ENCODE measurements at places on chromosomes 13 and 19.

DNA sequence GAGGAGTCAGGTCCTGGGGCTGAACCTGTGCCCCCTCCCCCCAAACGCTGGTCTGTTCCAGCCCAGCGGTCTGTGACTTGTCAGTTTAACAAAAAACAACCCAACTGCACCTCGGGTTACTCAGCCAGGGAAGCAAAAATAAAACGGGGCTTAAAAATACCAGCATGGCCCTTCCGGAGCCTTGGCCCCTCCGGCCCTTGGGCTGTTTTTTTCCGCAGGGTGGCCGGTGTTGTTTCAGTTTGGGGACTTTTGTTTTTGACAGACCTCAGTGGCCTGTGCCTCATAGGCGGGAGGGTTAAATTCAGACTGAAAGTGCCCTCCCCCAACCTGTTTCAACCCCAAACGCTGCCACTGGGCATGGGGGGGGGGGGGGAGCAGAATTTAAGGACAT lies 4.0 kb downstream of the TCF3 start:
- DNase-seq = no peak

- DNase-seq = no peak
These were observed 5.5 kb upstream of the FSTL3 start for GRCh38 chr19:670609-671075.

- no peak for DNase-seq
These were observed 149.1 kb downstream of the NUFIP1 start for GRCh38 chr13:44840131-44840530.

DNA sequence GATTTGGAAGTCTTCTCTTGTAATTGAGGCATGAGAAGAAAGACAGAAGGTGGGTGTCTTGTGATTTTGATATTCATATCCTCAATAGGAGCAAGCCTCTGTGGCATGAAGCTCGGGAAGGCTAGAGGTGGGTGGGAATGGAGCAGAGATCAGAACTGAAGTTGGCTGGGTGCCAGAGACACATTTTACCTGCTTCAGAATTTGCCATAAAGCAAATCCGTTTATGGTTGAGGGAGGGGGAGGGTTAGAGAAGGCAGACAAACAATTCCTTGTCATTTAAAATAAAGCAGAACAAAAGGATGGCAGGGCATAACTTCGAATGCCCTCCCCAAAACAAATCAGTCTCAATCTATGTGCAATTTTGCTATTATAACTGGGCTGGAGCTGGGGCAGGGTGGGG lies 305.9 kb downstream of the KLF5 start:
- no peak for DNase-seq

- no peak for DNase-seq
These were observed 205.5 kb downstream of the USP12 start for GRCh38 chr13:26965952-26966700.

DNA sequence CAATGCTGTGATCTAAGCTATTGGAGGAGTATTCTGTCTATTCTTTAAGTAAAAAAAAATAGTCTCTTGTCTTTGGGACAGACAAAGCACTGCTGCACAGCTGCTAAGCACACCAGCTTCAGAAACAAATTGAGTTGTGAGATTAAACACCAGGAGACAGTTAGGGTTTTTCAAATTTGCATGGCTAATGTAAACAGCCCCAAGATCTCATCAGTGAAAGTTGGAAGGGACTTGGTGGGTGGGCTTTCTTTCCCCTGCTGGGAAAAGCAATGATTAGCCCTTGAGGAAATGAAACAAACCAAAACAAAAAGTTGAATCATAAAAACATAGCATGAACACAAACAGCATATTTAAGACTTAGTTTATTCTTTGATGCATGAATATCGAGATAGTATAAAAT lies 143.6 kb upstream of the SLITRK1 start:
- no peak for DNase-seq

DNA sequence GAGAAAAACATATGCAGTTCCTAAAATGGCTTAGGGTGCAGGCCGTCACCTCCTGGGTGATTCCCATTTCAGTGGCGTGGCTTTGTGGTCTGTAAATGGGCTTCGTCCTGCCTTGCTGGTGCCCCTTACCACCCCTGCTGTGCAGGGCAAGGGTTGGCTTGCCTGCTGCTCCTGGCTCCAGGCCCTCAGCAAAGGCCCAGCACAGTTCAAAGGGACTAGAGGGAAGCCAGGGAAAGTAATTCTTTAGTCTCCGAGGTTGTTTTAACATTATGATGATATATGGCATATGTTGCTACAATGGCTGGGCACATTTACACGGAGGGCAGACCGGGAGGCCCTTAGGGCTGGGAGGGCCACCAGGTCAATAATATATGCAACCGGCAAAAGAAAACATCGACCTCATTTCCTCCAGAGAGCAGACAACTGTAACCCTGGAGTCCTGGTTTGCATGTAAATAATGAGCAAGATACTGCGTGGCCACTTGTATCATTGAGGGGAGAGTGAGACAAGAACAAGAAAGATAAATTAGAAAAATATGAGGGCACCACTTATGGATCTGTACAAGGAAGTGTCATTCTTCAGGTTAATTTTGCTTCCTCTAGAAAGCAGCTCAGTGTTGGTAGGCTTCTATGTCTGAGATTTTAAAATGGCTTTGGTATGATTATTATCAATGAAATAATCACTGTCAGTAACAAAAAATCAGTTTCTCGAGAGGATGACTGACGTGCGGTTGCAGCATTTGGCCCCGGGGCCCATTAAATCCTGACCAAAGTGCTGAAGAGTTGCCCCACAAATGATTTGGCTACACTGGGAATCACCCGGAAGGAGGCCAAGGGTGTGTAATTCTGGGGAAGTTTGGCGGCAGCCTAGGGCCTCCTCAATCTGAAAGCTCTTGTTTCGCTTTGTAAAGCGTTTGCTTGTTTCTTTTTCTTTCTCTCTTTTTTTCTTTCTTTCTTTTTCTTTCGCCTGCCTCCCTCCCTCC lies 32.8 kb upstream of the URI1 start:
- DNase-seq = no peak

- DNase-seq = no peak
These were observed 20.3 kb downstream of the FBN3 start for GRCh38 chr19:8129061-8129618.

Measured in stimulated activated CD8-positive, alpha-beta memory T cell treated with anti-CD3 and anti-CD28 coated beads, Interleukin-4, amount 100 ng/mL, for 4 hours (primary cell).